Activated CD4-positive, alpha-beta T cell treated with anti-CD3 and anti-CD28 coated beads, Interleukin-2, Interleukin-4, amounts not matched to agents 100 ng/mL and 50 ng/mL, durations not matched to agents 16 hours and 8 hours (primary cell): ENCODE measurements at places on chromosomes 4 and X.

- no peak for DNase-seq
These were observed 97.2 kb upstream of the EOLA2 start for GRCh38 chrX:150035531-150035930.

GRCh38 chr4:153326513-153326912, 18.0 kb upstream of the MND1 start:
- DNase-seq = no peak

DNA sequence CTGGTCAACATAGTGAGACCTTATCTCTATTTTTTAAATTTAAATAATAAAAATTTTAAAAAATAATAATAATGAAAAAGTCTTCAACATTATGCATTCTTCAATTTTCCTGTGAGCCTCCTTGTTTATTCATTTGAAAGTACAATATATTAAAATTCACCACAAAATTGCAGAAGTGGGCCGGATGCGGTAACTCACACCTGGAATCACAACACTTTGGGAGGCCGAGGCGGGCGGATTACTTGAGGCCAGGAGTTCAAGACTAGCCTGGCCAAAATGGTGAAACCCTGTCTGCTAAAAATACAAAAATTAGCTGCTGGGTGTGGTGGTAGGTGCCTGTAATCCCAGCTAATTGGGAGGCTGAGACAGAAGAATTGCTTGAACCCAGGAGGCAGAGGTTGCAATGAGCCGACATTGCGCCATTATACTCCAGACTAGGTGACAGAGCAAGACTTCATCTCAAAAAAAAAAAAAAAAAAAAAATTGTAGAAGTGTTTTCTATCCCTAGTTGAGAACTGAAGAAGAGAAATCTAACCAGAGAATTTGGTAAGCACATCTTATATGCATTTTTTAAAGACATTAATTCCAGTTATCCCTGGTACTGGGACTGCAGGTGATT, 56.9 kb downstream of the RBM47 start:
- DNase-seq = no peak

DNA sequence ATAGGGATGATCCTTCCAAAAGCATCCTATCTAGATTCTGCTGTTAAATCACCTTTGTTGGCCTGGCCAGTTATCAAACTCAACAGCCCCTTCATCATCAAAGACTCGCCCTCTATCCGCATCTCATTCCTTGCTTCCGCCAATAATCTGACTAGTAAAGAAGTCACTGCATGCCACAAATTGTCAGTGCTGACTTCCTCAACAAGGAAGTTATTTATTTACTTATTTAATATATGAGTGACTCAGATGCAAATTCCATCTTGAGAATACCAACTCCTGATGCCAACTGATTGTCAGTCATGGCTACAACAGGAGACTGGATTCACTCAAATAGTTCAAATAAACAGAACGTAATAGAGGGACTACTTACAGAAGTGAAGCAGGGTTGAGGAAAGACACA, 283.8 kb downstream of the TRIML1 start:
- no peak for DNase-seq
